ENCODE measurements at places on chromosomes 4 and X.

GRCh38 chrX:153523269-153523668 lies 5.8 kb downstream of the ATP2B3 start:
- no peak for DNase-seq

DNA sequence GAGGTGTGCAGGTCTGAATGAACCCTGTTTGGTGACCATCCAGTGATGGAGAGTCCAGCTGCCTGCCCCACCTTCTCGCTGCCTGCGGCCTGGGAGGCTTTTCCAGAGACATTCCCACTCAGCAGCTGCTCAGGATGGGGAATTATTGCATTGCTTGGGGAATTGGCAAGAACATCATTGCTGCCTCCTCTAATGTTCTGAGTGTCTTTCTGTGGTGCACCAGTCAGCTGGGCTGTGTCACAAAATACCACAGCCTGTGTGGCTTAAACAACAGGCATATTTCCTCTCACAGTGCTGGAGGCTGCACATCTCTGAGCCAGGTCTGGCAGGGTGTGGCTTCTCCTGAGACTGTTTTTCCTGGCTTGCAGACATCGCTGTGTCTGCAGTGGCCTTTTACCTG lies 86.8 kb upstream of the AFAP1 start:
- DNase-seq: no peak

GRCh38 chrX:21747558-21747957 lies 10.4 kb downstream of the SMPX start:
- DNase-seq: no peak

GRCh38 chrX:16687514-16687913 lies 25.0 kb downstream of the CTPS2 start:
- no peak for DNase-seq

DNA sequence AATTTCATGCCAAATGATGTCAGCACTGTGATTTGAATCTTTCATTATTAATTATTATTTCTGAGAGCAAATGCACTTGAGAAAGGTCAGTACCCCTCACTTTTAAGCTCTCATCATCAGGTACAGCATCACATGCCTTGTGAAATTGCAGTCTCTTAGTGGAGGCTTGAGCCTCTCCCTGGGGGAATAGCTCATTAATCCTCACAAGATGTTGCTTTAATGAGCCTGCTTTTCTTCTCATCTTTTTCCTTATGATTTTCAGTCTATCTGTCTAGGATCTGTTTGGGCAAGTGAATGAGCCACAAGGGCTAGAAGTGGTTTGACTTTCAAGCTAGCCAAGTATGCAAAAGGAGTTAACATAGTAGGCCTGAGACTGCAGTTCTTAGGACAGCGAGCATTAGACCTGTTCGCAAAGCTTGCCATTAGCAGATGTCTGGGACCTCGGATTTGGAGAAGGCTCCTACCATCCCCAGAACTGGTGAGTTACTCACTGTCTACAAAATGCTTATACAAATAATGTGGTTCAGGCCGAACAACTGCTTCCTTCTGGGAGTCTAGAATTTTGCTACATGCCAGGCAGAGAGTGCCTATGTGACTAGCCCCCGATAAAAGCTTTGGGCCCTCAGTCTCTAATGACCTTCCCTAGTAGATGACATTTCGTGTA lies 174.5 kb downstream of the IL15 start:
- no peak for DNase-seq

DNA sequence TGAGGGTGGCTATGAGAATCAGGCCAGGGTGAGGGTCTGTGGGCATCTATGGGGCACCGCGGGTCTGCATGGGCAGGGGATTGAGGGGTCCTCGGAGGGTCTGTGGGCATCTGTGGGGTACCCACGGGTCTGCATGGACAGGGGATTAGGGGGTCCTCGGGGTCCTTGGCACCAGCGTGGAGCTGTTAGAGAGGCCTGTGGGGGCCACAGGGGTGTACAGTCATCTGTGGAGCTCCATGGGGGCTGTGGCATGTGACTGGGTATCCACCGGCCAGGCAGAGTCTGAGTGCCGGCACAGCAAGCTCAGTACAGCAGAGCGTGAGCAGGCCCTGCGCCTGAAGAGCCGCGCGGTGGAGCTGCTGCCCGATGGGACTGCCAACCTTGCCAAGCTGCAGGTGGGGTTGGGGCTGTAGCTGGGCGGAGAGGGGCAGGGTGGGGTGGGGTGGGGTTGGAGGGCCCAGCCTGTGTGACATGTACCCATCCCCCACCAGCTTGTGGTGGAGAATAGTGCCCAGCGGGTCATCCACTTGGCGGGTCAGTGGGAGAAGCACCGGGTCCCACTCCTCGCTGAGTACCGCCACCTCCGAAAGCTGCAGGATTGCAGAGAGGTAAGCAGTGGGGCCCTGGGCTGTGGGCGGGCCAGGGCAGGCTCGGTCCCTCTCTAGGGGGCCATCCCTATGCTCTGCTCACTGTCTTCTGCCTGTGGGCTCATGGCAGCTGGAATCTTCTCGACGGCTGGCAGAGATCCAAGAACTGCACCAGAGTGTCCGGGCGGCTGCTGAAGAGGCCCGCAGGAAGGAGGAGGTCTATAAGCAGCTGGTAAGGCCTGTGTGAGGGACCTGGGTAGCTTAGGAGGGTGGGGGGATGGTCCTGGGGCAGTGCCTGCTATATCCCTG lies 12.9 kb downstream of the CCDC22 start:
- DNase-seq: no peak

GRCh38 chr4:95549246-95550114 lies 707 bp upstream of the UNC5C start:
- DNase-seq: no peak

DNA sequence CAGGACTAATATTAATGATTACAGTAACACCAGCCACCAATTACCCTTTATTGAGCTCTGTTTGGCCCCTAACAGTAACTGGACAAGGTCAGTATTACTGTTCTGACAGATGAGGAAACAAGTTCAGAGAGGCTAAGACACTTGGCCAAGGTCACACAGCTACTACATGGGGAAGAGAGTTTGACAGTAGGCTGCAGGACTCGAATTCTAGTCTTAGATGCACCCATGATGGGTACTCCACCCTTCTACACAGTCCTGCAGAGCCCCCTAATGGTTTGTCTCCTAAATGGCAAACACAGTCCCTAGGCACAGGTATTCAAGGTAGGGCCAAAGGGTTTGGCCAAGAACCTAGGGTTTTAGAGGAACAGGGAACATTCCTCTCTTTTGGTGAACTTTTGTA lies 93.9 kb downstream of the NSUN7 start:
- no peak for DNase-seq
